ENCODE measurements at places on chromosomes 16 and 17.

DNA sequence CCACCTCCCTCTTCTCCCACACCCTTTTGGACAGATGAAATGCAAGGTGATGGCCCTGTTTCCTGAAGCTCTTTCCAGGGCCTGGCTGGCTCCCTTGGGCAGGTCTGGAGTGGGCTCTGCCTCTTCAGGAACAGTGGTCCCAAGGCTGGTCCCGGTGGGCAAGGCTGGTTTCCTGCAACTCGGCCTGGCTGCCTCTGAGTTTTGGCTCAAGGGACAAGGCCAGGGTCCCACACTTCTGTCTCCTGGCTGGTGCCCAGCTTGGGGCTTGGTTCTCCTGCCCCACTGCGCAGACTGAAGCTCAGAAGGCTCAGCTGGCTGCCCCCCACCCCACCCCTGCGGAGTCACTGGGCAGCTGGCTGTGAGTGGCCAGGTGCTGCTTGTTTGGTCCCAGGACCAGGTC, 3.8 kb upstream of the ACTG1 start:
- no peak for DNase-seq

- no peak for DNase-seq
Measured at GRCh38 chr16:11639925-11640899, 28.0 kb upstream of the SNN start.

DNA sequence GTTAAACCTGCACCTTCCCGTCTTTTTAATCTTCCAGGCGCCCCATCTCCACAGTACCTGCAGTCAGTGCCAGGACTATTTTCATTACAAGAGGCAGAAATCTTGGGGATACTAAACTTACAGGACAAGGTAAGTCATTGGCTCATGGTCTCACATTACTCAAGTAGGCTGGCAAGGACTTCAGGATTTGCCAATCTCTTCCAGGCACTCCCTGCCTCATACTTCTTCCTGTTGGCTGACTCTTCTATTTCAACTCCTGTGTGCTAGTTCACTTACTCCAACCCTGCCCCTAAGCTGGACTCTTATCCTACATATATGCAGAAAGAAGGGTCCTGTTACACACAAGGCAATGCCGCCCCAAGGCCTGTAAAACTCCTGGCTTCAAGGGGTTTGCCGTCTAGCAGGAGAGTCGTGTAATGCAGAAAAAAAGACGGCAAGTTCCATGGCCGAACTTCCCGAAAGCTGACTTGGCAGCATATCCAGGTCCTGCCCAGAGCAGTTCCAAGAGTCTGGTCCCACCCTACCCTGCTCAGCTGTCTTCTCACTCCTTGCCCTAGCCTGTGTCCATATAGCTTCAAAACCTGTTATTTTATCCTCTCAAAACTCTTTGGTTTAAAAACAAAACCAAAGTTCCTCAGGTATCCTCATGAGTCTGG, 14.8 kb downstream of the ERN1 start:
- no peak for DNase-seq

DNA sequence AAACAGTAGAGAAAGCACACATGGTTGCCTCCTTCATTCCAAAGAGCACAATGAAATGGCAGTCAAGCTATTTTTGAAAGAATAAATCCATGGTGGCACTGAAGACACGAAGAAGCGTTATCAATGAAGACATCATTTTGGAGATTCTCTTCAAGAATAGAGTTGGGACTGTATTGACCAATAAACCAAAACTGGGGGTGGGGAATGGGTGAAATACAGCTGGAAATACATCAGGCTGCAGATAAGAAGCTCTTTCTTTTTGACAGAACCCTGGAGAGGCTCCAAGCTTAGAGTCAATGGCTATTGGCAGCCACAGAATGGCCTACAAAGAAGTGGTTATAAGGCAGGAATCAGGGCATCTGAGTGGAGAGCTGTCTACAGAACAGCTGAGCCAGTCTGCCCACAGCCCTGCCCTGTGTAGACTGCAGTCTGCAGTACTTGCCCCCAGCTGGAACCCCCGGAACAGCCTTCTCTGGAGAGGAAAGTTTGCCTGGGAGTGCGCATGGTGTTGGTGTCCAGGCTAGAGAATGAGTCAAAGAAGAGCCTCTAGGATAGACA, 100.4 kb downstream of the STX8 start:
- peak; percentile 39 for DNase-seq

- no peak for DNase-seq
Measured at GRCh38 chr17:78924481-78925151, 571 bp downstream of the TIMP2 start.

GRCh38 chr17:77115947-77116346, 24.8 kb upstream of the SEC14L1 start:
- DNase-seq = no peak

GRCh38 chr17:74330446-74330845, 4.4 kb downstream of the KIF19 start:
- no peak for DNase-seq

GRCh38 chr17:72282439-72283029, 161.7 kb downstream of the SOX9 start:
- no peak for DNase-seq

- DNase-seq = no peak
Measured at GRCh38 chr16:11583889-11584565, 2.7 kb downstream of the LITAF start.

- DNase-seq = no peak
Measured at GRCh38 chr16:85642762-85643358, 29.7 kb downstream of the GSE1 start.

DNA sequence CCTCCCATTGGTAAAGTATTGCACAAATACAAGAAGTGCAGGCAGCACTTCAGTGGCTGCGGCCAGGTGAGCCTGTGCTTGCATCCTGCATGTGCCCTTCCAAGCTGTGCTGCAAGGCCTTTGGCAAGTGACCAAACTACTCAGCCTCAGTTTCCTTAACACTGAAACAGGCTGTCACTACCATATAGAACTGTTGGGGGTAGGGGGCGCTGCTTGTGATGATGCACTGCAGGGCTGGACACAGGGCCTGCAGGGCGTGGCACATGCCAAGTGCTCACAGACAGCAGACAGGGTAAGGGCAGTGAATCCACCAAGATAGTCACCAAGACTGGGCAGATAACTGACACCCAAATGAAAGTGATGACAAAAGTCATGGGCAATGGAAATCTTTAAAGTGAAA, 65.6 kb upstream of the SREBF1 start:
- peak; percentile 23 for DNase-seq

DNA sequence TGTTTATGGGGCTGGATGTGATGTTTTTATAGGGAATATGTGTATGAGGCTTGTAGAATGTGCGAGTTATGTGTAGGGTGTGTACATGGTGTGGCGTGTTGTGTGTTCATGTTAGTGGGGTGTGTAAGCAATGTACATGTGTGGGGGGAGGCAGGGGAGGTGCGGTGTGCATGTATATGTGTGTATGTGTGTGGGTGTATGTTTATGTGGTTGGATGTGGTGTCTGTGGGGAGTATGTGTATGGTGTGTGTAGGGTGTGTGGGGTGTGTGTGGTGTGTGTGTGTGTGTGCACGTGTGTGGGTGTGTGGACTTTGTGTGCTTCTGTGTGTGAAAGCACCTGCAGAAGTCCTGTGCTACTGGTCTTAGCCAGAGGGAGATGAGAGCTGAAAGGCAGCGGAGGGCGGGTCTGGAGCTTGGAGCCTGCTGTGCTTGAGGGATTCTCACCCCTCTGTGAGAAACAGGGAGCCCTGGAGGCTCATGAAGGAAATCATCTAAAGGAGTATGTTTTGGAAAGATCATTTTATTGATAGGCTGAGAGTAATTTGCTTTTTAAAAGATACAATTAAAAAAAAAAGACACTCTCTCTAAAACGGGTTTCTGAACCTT, 222.7 kb downstream of the HS3ST4 start:
- no peak for DNase-seq

- no peak for DNase-seq
Measured at GRCh38 chr17:2058586-2059546, 4.0 kb downstream of the HIC1 start.

DNA sequence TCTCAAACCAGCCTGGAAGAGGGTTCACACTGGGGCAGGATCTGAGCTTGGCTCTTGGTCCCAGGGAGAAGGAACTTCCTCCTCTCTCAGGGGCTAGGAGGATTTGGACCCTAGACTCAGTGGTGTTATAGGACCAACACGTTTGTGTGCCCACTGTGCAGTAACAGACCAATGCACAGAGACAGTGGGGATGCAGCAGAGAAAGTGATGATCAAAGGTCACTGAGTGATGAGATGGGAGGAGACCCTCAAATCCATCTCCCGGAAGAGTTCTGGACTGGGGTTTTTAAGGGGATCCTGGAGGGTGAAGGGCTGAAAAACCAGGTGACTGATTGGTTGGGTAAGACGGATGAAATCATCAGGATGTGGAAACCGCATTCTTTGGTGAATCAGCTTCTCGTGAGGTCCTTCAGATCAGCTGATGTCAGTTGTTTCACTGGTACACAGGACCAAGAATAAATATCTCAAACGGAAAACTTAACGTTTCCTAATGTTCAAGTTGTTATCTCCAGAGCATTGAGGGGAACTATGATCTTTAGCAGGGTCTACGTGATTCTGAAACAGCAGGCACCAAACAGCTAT, 3.3 kb upstream of the VAC14 start:
- no peak for DNase-seq
